ENCODE measurements at places on chromosomes 3 and 15.

- DNase-seq: peak; percentile 15
Measured at GRCh38 chr3:129313665-129314385, 35.2 kb downstream of the HMCES start.

- DNase-seq: no peak
Measured at GRCh38 chr3:187941135-187941847, 196.0 kb upstream of the BCL6 start.

DNA sequence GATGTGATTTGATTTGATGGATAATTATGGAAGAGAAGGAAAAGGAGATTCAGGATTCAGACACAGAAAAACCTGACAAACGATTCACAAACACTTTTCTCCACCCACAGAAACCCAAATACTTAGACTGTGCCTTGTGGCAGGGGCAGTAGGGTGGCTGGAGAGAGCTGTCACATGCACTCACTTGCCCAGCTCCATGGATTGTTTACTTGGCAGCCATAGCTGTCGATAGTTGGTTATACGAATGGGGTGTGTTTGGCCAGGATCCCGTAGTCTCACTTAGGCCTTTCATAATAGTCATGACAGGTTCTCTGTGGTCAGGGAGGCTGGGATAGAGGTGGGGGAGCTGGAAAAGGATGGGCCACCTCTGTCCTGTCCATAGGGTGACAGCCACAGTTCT lies 76.9 kb downstream of the CACNA1D start:
- DNase-seq: no peak

- no peak for DNase-seq
Measured at GRCh38 chr15:43517354-43518196, at the start of gene MAP1A. MAP1A (plus strand) TSS chr15:43517608; CDS start chr15:43521474, 3,866 bp downstream.

DNA sequence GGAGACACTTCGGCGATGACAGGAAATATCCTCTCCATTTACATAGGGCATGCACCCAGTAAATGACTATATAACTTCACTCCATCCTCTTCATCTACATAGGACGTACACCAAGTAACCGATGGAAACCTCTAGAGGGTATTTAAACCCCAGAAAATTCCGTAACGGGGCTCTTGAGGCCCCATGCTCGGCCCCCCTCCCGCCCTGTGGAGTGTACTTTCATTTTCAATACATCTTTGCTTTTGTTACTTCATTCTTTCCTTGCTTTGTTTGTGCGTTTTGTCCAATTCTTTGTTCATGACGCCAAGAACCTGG lies 7.5 kb upstream of the FAM107A start:
- no peak for DNase-seq

- DNase-seq: no peak
Measured at GRCh38 chr3:113079218-113079961, 88.6 kb downstream of the GTPBP8 start.
